HFFc6 (cell line): ENCODE measurements at places on chromosomes 6 and 20. TPM values are rescaled to one million over a fixed set of nuclear protein-coding genes. Genes with fewer than 3 reads are reported as not detected.

- no peak overlapping the region for H3K4me3 ChIP-seq
- peaks cover 9% of the 10 kb centered on the region for H3K4me1 ChIP-seq
- DNase-seq = no peak
- H3K27me3 ChIP-seq = no peaks in the 10 kb centered on the region
- H3K27ac ChIP-seq = no peak overlapping the region
- peaks cover 38% of the 10 kb centered on the region for H3K36me3 ChIP-seq
Observed at GRCh38 chr20:38065764-38066375, 32.3 kb downstream of the RPRD1B start.

DNA sequence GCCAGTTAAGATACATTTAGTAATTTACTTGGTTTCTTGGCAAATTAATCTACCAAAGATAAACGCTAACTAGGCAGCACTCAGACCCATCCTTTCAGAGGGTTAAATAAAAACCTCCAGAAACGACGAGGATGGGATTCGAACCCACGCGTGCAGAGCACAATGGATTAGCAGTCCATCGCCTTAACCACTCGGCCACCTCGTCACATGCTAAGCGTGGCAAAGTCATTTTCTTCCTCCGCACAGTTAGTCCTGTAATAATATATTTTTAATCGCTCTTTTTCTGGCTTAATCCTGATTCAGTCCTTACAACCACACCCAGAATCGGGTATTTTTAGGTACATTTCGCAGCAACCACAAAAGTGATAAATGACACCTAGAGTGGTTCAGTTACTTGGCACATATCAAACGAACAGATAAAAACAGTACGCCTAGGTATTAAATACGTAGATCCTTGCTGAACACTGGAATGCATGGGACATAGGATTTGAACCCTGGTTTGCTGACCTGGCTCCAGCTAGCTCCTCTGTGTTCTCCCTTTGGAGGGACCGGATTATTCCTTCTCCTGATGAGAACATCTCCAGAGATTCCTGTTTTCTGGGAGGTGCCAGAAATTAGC is 71.6 kb downstream of the GPX5 start:
- peak overlapping the region; percentile 89 for H3K4me3 ChIP-seq
- H3K27me3 ChIP-seq = peaks cover 1% of the 10 kb centered on the region; the same call in 1 of the 2 replicates
- DNase-seq = peak; percentile 86
- H3K27ac ChIP-seq = no peak overlapping the region
- H3K4me1 ChIP-seq = peaks cover 11% of the 10 kb centered on the region

- H3K27me3 ChIP-seq = no peaks in the 10 kb centered on the region; the same call in 1 of the 2 replicates
- peak; percentile 23 for DNase-seq
- H3K4me1 ChIP-seq = peaks cover 52% of the 10 kb centered on the region
Observed at GRCh38 chr6:41940759-41941279, 789 bp downstream of the CCND3 start.

ESR1 gene
- total RNA-seq = 0.02 to 0.24 TPM (median 0.07 TPM) in 3 replicates

SPAG4 gene
- total RNA-seq = 2.7 to 2.8 TPM (median 2.8 TPM) in 3 replicates
